ENCODE measurements at places on chromosomes 4 and X.

DNA sequence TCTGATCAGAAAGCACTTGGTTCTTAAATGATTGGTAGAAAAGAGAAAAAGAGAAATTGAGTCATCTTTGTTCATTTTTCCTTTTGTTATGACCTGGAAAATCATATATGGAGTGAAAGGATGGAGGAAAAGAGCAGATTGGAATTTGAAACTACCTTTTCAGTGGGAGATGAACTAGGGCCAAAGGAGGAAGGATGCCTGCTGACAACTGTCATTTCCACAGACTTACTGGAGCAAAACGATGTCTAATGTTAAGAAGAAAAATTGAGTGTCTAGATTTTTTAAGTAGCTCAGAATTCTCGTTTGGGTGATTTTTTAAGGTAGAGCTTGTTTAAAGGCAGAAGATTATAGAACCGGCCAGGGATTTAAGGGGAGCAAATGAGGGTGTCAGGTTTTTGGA lies 144.6 kb upstream of the KCNIP4 start:
- DNase-seq: no peak

DNA sequence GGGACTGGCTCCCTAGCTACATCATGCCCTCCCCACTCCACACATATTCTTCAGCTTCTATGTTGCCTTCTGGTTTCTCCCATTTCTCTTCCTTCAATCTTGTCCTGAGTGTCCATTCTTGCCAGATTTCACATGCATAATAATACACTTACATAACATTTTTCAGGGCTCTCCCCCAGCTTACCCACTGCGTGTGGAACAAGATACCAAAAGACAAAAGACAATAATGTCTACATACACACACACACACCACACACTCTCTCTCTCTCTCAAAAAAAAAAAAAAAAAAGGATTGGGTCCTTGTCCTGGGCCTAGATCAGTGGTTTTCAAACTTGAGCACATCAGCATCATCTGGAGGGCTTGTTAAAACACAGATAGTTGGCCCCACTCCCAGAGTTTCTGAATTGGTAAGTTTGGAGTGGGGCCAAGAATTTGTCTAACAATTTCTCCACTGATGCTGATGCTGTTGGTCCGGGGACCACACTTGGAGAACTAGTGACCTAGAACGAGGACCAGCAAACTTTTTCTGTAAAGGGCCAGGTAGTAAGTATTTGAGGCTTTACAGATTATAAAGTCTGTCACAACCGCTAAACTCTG lies 6.5 kb upstream of the SMARCA1 start:
- no peak for DNase-seq

- DNase-seq: no peak
These were observed 163.5 kb downstream of the PPP3CA start for GRCh38 chr4:101183666-101184373.

GRCh38 chr4:14178421-14178820 lies 550.9 kb upstream of the BOD1L1 start:
- peak; percentile 36 for DNase-seq

- no peak for DNase-seq
These were observed 523.1 kb downstream of the MID1IP1 start for GRCh38 chrX:39324233-39324930.

Measured in KBM-7 (cell line).